ENCODE measurements at places on chromosomes 2 and 18.

GRCh38 chr18:49862656-49863385, 49.5 kb upstream of the ACAA2 start:
- DNase-seq, result no peak

DNA sequence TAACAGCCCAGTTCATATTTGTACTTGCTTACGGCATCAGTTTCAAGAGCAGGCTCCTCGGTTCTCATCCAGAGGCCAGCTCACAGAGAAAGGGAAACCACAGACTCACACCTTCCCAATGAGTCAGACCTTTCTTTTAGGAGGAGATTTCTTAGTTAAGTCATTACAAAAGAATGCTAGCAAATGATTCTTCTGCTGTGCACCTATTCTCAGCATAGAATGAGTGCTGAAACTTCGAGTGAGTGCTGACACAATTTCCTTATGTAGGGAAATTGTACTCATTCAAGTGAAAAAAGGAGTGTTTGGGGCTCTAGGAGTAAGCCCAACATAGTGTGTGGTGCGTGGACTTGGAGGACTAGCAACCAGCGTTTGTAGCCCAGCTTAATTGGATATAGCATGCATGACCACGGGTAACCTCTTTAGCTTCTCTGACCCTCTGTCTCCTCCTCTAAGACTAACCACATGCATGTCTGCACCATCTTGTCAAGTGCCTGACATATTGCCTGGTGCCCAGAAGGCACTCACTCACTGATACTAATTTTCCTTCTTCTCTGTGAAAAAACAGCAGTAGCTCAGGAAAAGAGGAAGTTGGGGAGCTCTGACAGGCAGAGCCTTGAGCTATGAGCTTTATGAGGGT, 87.0 kb downstream of the ALPK2 start:
- DNase-seq, result no peak

- DNase-seq, result no peak
These were observed 183.4 kb downstream of the NEDD4L start for GRCh38 chr18:58227361-58227930.

DNA sequence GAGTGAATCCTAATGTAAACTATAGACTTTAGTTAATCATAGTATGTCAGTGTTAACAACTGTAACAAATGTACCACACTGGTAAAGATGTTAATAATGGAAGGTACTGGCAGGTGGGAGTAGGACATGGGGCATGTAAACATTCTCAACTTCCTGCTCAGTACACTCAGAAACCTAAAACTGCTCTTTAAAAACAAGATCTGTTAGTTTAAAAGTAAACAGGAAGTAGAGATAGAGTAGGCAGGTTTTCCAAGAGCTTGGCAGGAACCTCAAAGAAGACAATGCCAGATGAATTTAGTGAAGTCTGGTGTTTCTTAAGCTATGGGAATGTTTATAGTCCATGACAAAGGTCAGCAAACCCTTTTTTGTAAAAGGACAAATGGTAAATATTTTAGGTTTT, 46.6 kb downstream of the CCDC138 start:
- no peak for DNase-seq
